ENCODE measurements at places on chromosomes 1 and 21.

- DNase-seq: no peak
Measured at GRCh38 chr1:185500001-185500626, 183.1 kb upstream of the IVNS1ABP start.

DNA sequence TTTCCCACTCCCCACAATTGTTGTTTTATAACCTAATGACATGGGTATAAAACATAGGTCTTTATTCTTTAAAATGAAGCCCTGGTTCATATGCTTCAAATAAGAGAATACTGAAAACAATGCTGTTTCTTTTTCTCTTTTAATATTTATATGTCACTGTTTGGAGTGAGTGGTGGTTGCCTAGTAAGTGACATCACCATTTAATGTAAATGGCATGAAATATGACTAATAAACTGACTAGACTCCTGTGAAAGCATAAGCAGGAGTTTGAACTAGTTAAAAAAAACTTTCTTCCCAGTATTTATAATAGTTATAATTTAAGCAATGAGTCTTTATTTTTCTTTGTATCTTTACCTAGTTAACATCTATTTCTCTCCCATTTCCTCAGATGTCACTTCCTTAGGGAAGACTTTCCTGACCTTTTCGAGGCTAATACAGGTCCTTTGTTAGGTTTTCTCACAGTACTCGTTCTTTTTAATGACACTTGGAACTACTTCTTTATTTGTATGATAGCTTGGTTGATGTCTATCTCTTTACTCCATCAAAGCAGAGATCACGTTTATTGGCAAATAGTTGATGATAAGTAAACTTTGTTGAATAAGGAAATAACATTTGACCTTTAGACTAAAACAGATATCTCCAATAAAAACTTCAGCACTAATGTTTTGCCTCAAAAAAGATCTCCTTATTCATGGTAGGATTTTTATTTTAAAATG lies 105.4 kb upstream of the PDC start:
- DNase-seq: no peak

- no peak for DNase-seq
Measured at GRCh38 chr1:201552941-201553351, 14.0 kb downstream of the NAV1 start.

DNA sequence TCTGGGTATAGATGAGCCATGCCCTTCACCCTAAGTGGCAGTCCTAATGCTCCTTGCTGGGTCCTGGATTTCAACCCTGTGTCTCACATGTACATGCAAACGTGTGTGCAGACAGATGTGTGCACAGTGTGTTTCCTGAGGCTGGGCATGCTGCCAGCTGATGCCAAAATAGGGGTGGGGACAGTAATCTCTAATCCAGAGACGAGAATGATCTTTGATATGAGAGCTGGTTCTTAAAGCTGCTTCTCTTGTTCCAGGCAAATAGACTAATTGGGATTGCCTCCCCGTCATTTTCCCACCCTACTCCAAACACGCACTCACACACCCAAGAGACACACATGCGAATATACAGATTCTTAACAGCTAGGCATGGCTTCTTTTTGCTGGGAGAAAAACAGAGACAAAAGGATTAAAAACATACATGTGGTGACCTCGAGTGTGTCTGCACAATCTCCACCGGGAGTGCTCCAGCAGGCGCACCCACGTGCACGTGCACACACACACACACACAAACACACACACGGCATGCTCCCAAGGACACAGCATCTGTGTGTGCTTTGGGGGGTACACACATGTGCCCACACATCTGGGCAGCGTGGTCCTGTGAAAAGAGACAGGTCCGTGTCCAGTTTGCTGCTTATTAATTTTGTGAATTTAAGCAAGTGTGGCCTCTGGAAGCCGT lies 102.1 kb upstream of the ZBTB40 start:
- DNase-seq: no peak

- no peak for DNase-seq
Measured at GRCh38 chr1:27350663-27351540, 9.1 kb downstream of the SYTL1 start.

- DNase-seq: no peak
Measured at GRCh38 chr1:219548386-219548785, 64.5 kb downstream of the ZC3H11B start.

DNA sequence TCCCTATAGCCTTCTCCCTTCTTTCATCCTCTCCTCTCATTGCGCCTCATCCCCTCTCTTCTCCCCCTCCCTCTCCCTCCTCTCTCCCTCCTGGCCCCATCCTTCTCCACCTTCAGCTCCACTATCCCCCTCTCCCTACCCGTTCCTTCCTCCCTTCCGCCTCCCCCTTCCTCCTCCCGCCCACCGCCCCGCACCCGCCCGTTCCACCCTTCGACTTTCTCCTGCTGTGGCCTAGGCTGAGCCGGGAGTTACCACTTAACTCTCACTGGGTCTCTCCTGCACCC lies 1.6 kb downstream of the NPR1 start:
- no peak for DNase-seq

DNA sequence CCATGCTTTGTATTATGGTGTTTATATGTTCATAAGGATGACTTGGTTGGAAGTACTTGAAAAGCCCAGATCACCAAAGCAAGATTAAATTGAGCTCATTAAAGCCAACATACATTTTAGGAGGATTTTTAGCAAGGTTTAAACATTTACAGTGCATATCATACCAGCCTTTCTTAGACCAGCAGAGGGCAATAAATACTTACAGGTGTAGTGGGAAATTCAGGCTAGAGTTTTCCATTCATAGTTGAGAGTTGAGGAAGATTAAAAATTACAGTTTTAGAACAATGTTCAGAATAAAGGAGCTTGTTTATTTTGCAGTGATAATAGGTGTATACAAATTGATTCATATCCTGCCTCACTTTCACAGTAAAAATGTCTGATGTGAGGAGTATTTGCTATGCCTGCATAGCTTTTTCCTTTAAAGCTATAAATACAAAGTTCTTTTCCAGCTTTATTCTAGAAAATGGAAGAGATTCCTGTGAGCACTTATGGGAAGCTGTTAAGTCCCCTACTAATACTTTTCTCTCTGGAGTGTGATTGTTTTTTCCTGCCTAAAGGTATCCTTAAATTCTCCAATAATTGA lies 35.3 kb downstream of the DTL start:
- DNase-seq: no peak

DNA sequence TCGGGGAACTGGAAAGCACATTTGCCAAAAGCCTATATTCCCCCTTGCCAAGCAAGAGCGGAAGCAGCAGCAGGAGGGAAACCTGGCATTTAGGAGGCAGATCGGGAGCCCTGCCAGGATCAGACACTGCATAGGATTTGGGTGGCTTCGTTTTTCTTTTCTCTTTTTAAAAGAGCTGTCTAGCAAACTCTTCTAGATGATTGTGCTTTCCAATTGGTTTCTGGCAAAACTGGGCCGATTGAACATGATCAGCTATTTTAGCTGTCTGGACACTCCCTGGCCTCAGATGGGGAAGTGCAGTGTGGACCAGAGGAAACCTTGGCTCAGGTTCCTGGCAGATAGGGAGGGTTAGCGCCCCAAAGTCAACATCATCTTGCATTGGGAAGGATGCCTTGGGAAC lies 414.0 kb upstream of the KAZN start:
- DNase-seq: no peak

Measured in activated T-helper 1 cell treated with anti-CD3 and anti-CD28 coated beads, Interleukin-2, amount 50 U/mL, for 16 hours (primary cell).